Fibroblast of mammary gland (primary cell): ENCODE measurements at places on chromosomes 5 and 9.

- no peak for DNase-seq
Observed at GRCh38 chr9:130745829-130746228, 52.2 kb downstream of the EXOSC2 start.

- DNase-seq: no peak
Observed at GRCh38 chr5:112385566-112385965, 33.5 kb downstream of the EPB41L4A start.

DNA sequence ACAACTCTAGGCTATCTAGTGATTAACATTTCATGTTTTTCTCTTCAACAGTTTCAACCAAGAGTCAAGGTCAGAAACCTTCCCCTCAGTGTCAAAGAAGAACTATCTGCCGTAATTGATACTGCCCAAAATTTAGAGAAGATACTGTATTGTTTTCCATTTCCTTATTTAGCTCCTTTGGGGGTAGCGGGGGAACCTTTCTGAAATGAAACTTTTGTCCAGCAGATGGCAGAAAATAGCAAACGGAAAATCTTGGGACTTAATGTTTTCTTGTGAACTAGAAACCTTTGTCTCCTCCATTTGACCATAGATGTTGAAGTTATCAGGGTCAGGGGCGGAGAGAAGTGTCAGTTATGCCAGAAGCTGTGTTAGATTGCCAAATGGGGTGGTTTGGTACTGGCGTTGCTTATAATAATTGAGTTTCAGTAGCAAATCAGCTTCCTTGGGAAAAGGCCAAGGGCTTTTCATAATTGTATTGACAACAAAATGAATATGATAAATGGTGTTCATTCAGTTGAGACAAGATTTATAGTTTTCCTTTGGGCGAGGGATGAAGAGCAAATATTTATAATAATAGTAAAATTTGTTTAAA is 101.7 kb upstream of the TLX3 start:
- peak; percentile 57 for DNase-seq

GRCh38 chr9:85020791-85021190 is 351.3 kb downstream of the NTRK2 start:
- no peak for DNase-seq

DNA sequence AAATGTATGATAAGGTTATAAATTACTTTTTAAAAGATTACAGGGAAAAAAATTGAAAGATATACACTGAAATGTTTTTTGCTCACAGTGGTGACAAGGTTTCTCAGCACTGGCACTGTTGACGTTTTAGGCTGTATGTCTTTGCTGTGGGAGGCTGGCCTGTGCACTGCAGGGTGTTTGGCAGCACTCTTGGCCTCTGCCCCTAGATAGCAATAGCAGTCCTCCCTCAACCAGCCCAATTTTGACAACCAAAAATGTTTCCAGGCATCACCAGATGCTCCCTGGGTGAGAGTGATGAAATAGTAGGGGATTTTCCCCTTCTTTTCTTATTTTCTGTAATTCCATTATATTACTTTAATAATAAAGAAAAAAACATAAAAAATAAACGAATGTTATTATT is 3.3 kb downstream of the CD274 start:
- DNase-seq: no peak

GRCh38 chr9:75132244-75132643 is 43.9 kb downstream of the OSTF1 start:
- DNase-seq: no peak
